ENCODE measurements at places on chromosomes 16 and 17.

GRCh38 chr16:8943001-8943763, 20.5 kb downstream of the USP7 start:
- no peak for DNase-seq

DNA sequence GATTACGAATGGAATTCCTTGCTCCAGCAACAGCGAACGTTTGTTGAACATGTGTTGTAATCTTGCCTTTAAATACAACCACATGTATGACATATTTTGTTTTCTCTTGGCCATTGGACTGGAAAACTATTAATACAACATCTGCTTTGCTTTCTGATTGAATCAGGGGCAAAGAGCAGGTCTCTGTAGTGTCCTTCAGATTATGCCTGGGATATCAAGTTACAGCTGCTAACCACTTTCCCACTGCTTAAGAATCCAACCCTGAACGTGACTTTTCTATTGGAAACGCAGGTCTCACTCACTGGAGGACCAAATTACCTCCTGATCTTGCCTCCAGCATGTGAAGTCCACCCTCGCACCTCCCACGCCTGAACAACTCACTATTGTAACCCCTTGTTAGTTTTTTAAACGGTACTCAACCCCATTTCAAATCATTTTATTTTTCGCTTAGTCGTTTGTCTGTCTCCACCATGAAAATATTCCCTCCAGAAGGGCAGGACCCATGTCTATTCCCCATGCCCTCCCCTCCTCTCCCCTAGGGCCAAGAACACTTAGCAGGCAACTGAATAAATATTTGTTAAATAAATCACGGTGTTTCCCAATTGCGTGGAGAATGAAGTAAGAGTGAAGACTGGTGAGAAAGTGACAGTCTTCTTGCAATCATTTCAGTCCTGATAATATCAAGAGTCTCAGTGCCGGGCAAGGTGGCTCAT, 57.4 kb upstream of the MRTFB start:
- peak; percentile 84 for DNase-seq

DNA sequence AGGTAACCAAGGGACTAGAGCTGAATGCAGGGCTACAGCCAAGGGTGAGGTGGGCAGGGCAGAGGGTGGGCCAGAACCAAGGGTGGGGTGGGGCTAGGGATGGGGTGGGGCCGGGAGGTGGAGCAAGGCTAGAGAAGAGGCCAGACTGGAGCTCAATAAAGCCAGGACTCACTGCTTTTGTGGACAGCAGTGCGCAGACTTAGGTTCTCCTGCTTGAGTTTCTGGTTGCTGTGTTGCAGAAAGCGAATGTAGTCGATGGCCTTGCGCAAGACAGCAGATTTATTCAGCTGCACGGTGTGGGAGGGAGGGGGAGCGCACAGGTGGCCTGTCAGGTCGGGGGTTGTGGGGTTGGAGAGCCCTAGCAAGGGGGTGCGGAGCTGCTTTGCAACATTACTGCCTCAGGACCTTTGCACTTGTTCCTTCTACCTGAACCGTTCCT, 18.7 kb downstream of the SREBF1 start:
- DNase-seq, result peak; percentile 18

- no peak for DNase-seq
These were observed 405.5 kb upstream of the HSBP1 start for GRCh38 chr16:83402160-83402814.

DNA sequence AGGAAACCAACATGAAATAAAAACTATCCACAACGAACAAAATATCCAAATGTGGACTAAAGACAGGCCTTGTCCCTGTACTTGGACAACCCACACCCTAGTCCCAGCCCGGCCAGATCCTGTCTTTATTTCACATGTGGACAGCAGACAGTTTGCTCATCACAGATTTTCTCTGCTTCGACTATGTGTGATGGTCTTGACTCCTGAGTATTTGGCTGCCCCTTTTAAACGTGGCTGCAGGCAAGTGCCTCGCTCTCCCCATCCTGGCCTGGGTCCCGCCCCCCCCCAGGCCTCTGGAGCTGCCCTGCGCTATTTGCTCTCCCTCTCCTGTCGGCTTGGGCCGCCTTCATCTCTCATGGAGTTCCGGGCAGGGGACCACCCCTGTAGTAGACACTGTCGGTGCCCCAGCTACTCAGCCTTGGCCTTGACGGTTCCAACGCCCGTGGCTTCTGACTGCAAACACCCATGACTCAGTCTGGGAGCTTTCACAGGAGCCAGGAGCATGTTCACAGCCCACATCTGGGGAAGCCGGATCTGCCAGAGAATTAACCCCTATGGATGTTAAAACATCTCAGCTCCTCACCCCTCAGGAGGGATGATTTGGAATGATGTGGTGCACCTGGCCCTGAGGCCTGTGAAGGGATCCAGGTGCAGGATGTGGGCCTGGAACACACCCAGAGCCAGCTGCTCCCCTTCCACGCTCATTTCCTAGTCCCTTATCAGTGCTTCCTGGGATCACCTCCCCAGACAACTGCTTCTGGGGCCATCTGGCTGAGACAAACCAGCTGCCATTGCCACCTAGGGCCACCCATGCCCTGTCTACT, 229.7 kb upstream of the RPL38 start:
- no peak for DNase-seq

GRCh38 chr16:76947749-76948148, 243.2 kb upstream of the MON1B start:
- DNase-seq, result no peak

- DNase-seq, result no peak
These were observed 79.0 kb upstream of the SMURF2 start for GRCh38 chr17:64741038-64741641.

GRCh38 chr17:58373003-58373402, 21.0 kb upstream of the SUPT4H1 start:
- no peak for DNase-seq
